ENCODE measurements at places on chromosomes 7 and 10. TPM values are rescaled to one million over a fixed set of nuclear protein-coding genes. Genes with fewer than 3 reads are reported as not detected.

GRCh38 chr7:23247046-23247602 is 549 bp downstream of the GPNMB start:
- DNase-seq, result no peak

- DNase-seq, result no peak
Measured at GRCh38 chr10:132492323-132493025, 45.1 kb upstream of the INPP5A start.

DNA sequence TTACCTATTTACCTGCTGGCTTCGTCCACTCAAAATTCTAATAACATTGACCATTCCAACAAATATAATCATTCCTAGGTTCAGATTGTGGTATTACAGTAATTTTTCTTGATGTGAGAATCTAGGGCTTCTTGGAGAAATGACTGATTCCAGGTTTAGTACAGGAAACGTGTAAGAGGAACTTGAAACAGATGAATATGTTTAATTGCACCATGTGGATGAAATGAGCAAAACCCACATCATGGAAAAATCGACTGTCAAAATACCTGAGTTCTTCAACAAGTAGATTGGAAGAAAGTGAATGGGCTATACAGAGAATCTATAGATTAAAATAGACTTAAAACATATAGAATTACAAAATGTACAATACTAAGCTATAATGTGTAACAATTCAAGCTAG is 24.9 kb upstream of the OR9A4 start:
- DNase-seq, result no peak

- no peak for DNase-seq
Measured at GRCh38 chr7:107446531-107446930, 23.3 kb upstream of the GPR22 start.

GRCh38 chr10:20714979-20715378 is 182.1 kb downstream of the NEBL start:
- no peak for DNase-seq

DNA sequence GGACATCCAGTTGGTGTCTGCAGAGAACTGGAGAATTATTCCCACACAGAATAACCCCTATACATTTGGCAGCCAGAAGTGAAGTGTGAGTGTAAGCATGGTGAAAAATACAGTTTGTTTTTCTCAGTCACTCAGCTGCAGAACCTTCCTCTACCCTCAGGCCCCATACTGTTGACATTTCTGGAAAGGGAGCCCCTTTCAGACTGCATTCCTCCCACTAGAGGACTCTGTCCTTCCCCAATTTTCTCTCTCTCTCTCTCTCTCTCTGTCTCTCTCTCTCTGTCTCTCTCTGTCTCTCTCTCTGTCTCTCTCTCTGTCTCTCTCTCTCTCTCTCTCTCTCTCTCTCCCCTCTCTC is 86.8 kb upstream of the STEAP1B start:
- no peak for DNase-seq

DNA sequence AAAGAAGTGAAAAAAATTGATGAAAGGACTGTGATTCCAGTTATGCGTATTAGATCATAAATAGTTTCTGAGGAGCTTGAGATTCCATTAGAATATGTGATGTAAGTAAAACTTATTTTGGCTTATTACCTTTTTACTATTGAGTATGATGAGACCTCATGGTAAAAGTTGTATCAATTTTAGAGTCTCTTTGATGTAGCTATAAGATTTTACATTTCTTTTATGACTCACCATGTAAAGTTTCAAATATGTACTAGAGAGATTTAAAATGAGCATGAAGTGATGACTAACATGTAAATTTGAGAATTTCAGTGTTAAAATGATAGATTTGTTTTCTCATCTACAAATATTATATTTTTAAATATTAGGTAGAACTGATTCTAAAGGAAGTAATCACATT is 276.5 kb downstream of the OTUD1 start:
- DNase-seq, result no peak

DNA sequence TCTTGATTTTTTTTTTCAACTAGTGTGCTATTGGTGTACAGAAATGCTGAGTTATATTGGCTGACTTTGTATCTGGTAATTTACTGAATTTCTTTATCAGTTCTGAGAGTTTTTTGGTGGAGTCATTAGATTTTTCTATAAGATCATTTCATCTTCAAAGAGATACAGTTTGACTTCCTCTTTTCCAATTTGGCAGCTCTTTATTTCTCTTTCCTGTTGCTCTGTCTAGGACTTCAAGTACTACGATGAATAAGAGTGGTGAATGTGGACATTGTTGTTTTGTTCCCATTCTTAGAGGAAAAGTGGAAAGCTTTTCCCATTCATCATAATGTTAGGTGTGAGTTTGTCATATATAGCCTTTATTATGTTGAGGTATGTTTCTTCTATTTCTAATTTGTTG is 50.2 kb downstream of the LOXL4 start:
- no peak for DNase-seq

Gene ADRB1
- 0.17 TPM for total RNA-seq

Gene SVOPL
- total RNA-seq, result 0.33 TPM

Gene IL15RA
- 6.6 TPM for total RNA-seq

Gene SPACDR
- total RNA-seq, result 0.33 TPM

Gene MPP7
- 3.1 TPM for total RNA-seq

Measured in liver (tissue), 10 donors.